ENCODE measurements at places on chromosomes 2 and 18. TPM values are rescaled to one million over a fixed set of nuclear protein-coding genes. Genes with fewer than 3 reads are reported as not detected.

VIT gene
- total RNA-seq = not detected

C2orf72 gene
- total RNA-seq = 5.1 TPM

MC5R gene
- total RNA-seq = not detected

CROCC2 gene
- total RNA-seq = not detected

PTPN18 gene
- total RNA-seq = 32.9 TPM

SPHKAP gene
- not detected for total RNA-seq

SERPINB4 gene
- total RNA-seq = not detected

ANKRD30B gene
- total RNA-seq = not detected
